Mucosa of descending colon (tissue), 3 donors: ENCODE measurements at places on chromosomes 3 and 15.

- DNase-seq: no peak
These were observed 144.1 kb downstream of the VPS13C start for GRCh38 chr15:61916104-61916503.

GRCh38 chr3:119420196-119420595 is 43.2 kb downstream of the TMEM39A start:
- DNase-seq: no peak

DNA sequence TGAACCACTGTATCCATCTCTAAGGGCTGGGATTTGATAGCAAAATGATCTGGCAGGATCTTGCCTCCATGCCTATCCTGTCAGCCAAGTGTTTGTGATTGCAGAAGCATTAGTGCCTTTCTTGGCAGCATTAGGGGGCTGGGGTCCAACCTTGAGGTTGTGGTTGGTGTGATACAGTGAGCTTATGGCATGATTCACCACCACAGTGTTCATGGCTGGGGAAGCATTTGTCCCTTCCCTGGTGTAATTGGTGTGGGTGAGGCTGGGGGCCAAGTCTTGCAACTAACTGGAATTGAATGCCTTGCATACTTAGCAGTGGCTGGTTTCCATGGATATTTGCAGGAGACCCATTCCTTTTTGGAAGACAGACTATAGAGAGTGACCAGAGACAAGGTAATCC is 271.0 kb upstream of the TBL1XR1 start:
- no peak for DNase-seq

GRCh38 chr15:88908697-88909621 is 4.2 kb downstream of the MFGE8 start:
- no peak for DNase-seq

DNA sequence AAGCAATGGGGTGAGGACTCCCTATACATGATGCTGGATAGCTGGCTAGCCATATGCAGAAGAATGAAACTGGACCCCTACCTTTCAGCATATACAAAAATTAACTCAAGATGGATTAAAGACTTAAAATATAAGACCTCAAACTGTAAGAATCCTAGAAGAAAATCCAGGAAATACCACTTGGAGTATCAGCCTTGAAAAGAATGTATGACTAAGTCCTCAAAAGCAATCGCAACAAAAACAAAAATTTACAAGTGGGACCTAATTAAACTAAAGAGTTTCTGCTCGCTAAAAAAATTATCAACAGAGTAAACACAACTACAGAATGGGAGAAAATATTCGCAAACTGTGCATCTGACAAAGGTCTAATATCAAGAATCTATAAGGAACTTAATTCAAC is 94.3 kb downstream of the XRN1 start:
- no peak for DNase-seq

DNA sequence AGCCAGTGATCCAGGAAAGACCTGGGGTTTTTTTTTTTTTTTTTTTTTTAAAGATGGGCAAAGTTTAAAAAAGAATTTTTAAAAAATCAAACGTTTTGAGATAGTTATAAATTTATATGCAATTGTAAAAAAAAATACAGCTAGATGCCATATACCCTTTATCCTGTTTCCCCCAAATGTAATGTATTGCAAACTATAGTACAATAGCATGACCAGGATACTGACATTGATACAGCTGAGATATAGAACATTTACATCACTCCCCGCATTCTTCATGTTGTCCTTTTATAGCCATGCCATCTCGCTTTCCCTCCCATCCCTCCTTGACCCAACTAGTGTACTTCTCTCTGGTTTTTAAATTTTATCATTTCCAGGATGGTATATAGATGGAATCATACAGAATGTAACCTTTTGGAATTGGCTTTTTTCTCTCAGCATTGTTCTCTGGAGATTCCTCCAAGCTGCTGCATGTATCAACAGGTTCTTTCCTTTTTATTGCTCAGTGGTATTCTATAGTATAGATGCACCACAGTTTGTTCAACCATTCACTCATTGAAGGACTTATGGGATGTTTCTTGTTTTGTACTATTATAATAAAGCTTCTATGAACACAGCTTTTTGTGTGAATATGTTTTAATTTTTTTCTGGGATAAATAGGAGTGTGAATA is 104.9 kb downstream of the CGNL1 start:
- DNase-seq: no peak

DNA sequence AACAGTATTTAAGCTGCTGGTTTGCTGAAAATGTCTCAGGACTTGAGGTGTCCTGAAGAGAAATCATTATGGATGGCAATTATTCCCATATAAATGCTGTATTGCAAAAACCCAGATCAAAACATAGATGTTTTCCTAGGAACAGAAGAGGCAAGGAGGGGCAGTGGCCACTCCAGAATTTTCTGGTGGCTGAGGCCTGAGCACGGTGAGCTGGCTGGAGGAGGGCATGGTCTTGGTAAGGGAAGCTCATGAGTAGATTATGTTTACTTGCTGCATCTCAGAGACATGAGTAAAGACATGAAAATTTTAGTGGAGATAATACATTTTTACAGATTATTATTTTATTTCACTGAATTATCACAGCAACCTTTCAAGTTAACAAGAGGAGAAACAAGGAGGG is 31.1 kb downstream of the PGPEP1L start:
- DNase-seq: no peak

GRCh38 chr3:162770551-162770950 is 1273.9 kb downstream of the OTOL1 start:
- DNase-seq: no peak

DNA sequence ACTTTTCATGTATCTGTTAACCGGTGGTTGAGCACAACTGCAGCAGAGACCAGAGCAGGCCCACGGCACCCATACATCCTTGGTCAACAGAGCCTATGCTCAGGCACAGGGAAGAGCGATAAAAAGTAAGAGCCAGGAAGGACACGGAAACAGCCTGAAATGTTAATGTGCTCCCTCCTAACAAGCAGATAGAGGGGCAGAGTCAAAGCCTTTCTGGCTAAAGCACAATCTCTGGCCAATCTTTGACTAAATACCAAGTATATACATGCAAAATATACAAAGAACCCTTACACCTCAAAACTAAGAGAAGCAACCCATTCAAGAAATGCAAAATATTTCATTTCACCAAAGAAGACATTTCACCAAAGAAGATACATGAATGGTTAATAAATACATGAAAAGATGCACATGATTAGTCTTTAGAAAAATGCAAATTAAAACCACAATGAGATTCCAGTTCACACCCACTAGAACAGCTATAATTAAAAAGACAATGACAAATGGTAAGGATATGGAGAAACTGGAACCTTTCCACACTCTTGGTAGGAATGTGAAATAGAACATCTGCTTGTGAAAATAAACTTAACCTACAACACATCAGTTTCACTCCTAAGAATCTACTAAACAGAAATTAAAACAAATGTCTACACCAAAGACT is 88.0 kb downstream of the OSBPL10 start:
- no peak for DNase-seq

GRCh38 chr3:171526146-171526545 is 65.9 kb upstream of the TNIK start:
- no peak for DNase-seq

DNA sequence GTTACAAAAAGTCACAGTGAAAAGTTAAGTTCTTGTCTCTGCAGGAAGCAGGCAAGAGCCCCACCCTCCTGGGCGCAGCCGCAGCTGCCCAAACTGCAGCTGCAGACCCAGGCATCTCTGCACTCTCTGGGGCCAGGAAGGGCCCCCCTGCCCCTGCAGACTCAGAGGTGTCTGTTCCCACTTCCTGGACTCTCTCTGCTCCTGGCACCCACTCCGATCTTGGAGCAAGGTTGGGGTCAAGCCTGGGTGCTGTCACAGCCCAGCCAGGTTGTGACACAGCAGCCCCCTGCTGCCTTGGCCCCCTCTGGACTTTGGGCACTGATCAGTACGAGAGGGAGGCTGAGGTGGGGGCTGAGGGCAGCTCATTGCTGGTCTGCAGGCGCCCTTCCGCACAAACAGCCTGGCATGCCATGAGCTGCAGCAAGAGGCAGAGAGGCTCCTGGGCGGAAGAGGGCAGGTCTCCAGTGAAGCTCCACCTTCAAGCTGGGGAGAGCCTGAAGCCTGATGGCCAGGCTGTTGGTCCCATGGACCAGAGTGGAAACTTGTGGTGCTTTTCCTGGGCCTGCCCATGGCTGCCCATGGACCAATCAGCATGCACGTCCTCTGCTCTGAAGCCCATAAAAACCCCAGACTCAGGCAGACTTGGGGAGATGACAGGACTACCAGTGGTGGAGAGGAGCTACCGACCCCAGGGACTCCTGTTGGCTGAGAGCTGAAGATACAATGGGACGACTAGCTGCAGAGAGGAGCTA is 42.9 kb upstream of the LRRFIP2 start:
- DNase-seq: no peak

DNA sequence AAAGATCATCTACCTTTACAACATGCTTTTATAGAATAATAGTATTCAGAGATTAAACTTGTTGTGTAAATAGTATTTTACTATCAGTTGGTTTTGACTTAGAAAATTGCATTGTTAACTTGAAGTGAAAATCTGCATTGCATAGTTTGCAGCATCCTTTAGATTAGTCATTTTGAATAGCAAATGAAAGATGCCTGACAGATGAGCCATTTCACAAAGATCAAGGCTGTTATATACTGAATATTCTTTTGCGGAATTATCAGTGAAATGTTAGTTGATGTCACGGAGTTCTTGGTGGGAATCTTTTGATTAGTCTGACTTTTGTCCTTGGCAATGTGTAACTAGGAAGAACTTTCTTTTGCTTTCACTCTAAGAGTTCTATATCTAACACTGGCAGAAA is 24.5 kb downstream of the RSRC1 start:
- DNase-seq: no peak

DNA sequence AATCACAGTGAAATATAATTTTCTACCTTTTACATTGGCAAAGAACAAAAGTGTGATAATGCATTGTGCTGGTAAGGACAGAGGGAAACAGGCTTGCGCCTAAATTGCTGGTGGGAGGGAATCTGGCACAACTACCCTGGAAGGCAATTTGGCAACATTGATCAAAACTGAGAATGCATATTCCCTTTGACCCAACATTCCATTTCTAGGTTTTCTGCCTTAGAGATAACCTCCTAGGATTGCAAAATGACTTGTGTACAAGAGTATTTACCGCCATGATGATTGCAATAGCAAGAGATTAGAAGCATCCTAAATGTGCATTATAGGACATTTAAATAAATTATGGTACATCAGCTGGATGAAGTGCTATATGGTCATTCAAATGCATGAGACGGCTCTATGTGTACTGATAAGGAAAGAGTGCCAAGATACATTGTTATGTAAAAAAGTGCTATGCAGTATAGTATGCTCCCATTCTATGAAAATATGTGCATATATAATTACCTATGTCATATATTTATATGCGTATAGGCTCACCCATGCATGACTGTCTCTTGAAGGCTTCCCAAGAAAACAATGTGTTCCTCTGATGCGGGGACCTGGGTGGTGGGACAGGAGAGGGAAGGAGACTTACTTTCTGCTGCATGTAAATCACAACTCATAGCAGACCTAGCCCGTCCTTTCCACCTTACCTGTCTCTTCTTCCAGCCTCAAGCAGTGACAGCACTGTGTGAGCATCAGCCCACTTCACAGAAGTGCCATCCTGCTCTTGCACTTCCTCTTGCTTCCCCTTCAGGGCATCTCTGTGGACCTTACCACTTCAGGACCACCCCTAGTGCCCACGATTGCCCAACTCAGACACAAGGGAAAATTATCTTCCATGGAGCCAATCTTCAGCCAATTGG is 249.9 kb upstream of the TLE3 start:
- no peak for DNase-seq

- no peak for DNase-seq
These were observed 21.2 kb downstream of the RASA2 start for GRCh38 chr3:141508067-141508436.

GRCh38 chr3:177673112-177673914 is 476.0 kb upstream of the TBL1XR1 start:
- DNase-seq: no peak

- DNase-seq: no peak
These were observed 101.7 kb upstream of the CCDC54 start for GRCh38 chr3:107275511-107275910.

- DNase-seq: no peak
These were observed 220.7 kb downstream of the MEIS2 start for GRCh38 chr15:36879568-36880222.

DNA sequence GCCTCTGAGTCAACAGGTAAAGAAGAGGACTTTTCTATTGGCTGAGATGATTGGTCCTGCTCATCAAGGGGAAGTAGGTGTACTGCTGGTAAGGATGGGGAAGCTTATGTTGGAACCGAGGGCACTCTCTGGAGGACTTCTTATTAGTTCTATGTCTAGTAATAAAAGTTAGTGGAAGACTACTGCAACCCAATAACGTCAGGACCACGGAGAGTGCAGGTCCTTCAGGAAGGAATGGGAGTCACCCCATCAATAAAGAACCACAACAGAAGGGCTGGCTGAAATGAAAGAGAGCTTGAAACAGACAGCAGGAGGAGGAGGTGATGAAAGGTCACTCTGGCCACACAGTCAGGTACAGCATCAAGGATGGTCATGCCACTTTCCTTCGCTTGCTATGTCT is 68.8 kb upstream of the PRR23E start:
- DNase-seq: no peak

- no peak for DNase-seq
These were observed 73.9 kb upstream of the KCNH8 start for GRCh38 chr3:19074257-19074900.

DNA sequence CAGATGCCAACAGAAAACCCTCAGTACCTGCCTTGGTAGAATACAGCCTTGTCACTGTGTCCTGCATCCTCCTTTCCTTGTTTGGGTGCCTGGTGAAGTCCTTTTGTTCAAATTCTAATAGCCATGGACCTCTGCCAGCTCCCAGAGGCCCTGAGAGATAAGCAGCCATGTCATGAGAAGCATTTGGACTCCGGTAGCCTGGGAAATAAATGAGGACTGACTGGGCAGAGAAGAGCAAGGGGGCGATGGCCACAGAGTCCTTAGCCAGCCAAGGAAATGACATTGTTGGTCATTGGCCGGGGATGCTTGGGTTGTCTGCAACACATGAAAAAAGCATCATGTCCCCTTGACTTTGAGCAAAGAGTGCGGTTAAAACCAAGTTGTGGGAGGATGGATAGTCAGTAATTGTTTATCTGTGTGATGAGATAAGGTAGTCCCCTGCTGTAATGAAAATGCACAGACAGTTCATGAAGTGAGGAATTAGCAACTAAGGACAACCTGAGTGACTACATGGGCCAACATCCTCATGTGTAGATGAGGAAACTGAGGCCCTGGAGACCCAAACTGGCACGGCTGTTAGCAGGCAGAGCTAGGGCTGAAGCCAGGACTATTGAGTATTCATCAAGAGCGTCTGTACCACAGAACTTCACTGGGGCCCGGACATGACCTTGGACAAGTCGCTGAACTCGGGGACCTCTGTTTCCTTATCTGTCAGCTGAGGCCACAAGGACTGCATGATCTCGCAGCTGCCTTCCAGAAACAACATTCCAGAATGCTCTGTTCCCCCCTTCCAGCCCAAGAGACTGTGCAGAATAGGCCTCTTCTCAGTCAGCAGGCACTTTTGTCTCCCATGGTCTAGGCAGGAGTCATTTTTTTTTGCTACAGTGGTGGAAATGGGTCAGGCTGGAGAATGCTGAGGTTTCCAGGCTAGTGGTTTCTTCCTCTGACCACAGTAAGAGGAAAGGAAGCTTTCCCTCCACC is 90.5 kb upstream of the CTDSPL start:
- no peak for DNase-seq

GRCh38 chr3:124064050-124064449 is 72.1 kb upstream of the ROPN1 start:
- DNase-seq: no peak
